Activated CD8-positive, alpha-beta memory T cell treated with anti-CD3 and anti-CD28 coated beads for 1 hour (primary cell): ENCODE measurements at places on chromosomes 6 and 20.
A peak's percentile ranks its signal among the peaks of the same experiment; 100 is the strongest.

GRCh38 chr6:36985808-36986703 lies at the start of gene MTCH1:
Gene MTCH1, minus strand, starts transcription at chr6:36986196. Its CDS starts 23 bp downstream, at chr6:36986173.
- DNase-seq: peak; percentile 55

- no peak for DNase-seq
Observed at GRCh38 chr6:44115866-44116265, 11.4 kb downstream of the MRPL14 start.

DNA sequence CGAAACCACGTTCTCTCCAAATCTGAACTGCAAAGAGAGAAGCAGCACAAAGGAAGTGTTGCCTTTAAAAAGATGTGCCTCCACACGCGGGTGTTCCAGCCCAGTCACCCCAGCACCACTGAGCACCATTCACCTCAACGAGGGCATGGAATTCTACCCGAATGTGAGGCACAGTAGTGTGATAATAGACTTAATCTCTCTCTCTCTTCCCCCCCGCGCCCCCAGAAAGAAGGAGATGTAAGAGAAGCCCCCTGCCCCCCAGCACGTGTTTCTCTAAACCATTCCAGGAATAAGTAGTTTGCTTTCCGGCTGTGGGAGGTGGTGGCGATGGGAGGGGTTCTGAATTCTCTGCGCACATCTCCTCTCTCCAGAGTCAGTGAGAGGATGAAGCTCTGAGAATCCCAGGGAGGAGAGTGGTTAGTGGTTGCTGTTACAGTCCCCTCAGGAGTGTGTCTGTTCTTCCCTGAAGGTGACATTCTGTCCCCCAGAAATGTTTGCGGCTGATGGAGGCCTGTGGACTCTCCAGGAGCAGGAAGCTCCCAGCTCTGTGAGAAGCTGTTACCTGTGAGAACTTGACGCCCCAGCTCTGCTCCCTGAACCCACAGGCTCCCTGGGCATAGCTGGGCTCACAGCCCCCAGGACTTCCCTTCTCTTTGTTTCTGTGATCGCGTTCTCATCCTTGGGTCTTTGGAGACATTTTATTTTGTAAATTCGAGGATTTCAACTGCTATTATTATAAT lies 23.5 kb upstream of the IRF4 start:
- DNase-seq: no peak

- DNase-seq: no peak
Observed at GRCh38 chr6:128713461-128713860, 169.5 kb upstream of the LAMA2 start.

DNA sequence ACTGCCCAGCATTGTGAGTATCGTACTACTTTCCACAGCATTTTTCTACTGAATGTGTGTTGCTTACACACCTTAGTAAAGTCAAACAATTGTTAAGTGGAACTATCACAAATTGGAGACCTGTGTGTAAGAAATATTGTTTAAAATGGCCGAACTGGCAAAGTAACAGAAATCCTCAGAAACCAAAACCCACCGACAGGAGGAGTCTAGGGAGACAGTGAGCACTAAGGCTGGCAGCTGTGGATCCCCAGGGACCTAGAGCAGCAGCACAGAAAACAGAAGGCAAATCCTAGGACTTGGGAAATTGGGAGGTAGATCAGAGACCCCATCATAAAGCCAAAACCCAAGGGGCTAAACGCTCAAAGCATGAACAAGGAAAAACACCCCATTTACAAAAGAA lies 69.9 kb downstream of the SESN1 start:
- no peak for DNase-seq

- DNase-seq: no peak
Observed at GRCh38 chr6:144302701-144303372, 17.7 kb downstream of the UTRN start.

DNA sequence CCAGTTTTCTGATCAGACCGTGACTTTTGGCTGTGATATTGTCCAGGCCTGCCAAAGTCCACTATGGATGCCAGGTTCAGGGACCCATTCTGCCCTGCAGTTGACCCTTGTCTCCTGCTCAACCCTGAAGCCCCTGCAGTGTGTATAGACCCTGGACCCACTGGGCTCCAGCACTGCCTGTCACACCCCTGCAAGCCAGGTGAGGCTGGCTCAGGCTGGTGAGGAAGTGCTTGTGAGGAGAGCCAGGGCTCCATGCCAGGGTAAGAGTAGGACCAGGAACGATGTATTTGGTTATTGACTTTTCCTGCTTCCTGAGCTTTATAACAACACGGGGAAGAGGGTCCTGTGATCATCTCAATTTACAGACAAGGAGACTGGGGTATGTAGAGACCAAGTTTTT lies 19.1 kb upstream of the CD93 start:
- no peak for DNase-seq

- DNase-seq: no peak
Observed at GRCh38 chr6:141158740-141159139, 974.0 kb upstream of the GJE1 start.

DNA sequence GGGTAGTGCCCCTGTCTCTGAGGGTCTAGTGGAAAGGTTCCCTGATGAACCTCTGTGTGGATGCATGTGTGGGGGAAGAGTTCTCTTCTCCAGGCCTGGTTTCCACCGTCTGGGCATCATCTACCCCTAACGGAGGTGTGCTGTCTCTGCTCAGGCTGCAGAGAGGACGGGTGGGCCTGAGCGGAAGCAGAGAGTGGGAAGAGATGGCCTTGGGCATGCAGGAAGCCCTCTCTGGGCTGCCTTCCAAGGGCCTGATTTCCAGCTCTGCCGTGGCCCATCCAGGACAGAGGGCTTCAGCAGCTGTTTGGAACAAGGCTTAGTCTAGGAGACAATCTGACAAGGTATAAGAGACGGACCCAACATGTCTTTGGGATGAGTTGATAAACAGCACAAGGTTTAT lies 220.1 kb upstream of the DTNBP1 start:
- DNase-seq: no peak

- no peak for DNase-seq
Observed at GRCh38 chr6:2403546-2403945, 158.1 kb upstream of the GMDS start.

GRCh38 chr6:167826896-167827582 lies at the start of gene AFDN:
Gene AFDN, plus strand, starts transcription at chr6:167826911. Its CDS starts 222 bp downstream, at chr6:167827133.
- no peak for DNase-seq

DNA sequence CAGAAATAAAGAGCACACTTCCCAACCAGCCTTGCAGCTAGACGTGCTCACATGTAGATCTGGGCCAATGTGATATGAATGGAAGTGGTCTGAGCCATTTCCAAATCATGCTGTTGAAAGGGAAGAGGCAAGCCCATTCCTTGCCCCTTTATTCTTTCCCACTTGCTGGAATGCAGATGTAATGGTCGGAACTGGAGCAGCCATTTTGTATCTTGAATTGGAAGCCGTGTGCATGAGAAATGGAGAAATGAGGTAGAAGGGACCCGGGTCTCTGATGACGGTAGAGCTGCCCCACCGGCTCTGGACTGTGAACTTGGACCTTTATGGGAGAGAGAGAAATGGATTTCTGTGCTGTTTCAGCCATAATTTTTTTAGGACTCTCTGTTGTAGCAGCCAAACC lies 54.8 kb upstream of the STX16 start:
- no peak for DNase-seq
